ENCODE measurements at places on chromosomes 6 and 20. TPM values are rescaled to one million over a fixed set of nuclear protein-coding genes. Genes with fewer than 3 reads are reported as not detected.
A peak's percentile ranks its signal among the peaks of the same experiment; 100 is the strongest.

The PLCB1 gene
- 12.3 TPM for total RNA-seq

The ASXL1 gene
- 214 TPM for total RNA-seq

The POM121L2 gene
- total RNA-seq: not detected

The PRDM1 gene
- total RNA-seq: 174 TPM

The GSTA3 gene
- not detected for total RNA-seq

The RFX6 gene
- total RNA-seq: not detected

The ACTR5 gene
- total RNA-seq: 13.8 TPM

The CRIP3 gene
- 2.0 TPM for total RNA-seq

GRCh38 chr20:21521596-21522480 lies 8.0 kb upstream of the NKX2-2 start:
- no peaks in the 10 kb centered on the region for H3K36me3 ChIP-seq
- H3K27ac ChIP-seq: no peak overlapping the region
- no peak overlapping the region for H3K4me3 ChIP-seq
- H3K4me1 ChIP-seq: no peaks in the 10 kb centered on the region

GRCh38 chr6:109483735-109484057 lies 677 bp upstream of the ZBTB24 start:
- H3K27me3 ChIP-seq: no peaks in the 10 kb centered on the region
- peaks cover 25% of the 10 kb centered on the region for H3K36me3 ChIP-seq
- peak overlapping the region; percentile 51 for H3K27ac ChIP-seq
- no peak for DNase-seq

- H3K27ac ChIP-seq: no peak overlapping the region
- H3K36me3 ChIP-seq: peaks cover 4% of the 10 kb centered on the region
- no peak overlapping the region for H3K4me3 ChIP-seq
- no peak for DNase-seq
Observed at GRCh38 chr6:89323511-89323971, 8.4 kb upstream of the GABRR2 start.

GRCh38 chr20:6055161-6055783 lies 1.4 kb upstream of the LRRN4 start:
- no peak for DNase-seq
- H3K4me1 ChIP-seq: peaks cover 3% of the 10 kb centered on the region
- H3K36me3 ChIP-seq: no peaks in the 10 kb centered on the region
- peaks cover 25% of the 10 kb centered on the region for H3K27me3 ChIP-seq

DNA sequence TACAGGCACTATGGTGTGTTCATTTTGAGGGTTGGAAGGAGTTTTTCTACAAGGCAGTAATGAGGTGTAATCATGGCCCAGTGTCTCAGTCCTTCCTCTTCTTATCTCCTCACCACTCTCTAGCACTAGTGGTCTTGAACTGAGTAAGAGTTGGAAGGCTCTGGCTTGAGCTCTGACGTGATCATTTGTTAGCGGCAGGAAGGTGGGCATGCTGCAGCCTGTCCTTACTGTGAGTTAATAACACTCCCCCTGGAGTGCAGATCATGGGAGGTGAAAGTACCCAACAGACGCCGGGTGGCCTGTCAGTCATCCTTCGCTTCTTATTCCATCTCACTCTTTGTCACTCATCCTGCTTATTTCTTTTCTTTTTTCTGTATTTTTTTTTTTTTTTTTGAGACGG lies 356.9 kb downstream of the CDKAL1 start:
- H3K4me1 ChIP-seq: no peaks in the 10 kb centered on the region
- no peak overlapping the region for H3K27ac ChIP-seq
- H3K36me3 ChIP-seq: peaks cover 18% of the 10 kb centered on the region
- no peaks in the 10 kb centered on the region for H3K27me3 ChIP-seq
- no peak for DNase-seq

GRCh38 chr20:9741996-9742395 lies 96.9 kb downstream of the PAK5 start:
- H3K4me3 ChIP-seq: no peak overlapping the region
- no peaks in the 10 kb centered on the region for H3K36me3 ChIP-seq
- no peak for DNase-seq
- no peaks in the 10 kb centered on the region for H3K4me1 ChIP-seq

- no peak for DNase-seq
- no peak overlapping the region for H3K4me3 ChIP-seq
- no peaks in the 10 kb centered on the region for H3K27me3 ChIP-seq
- H3K36me3 ChIP-seq: no peaks in the 10 kb centered on the region
- H3K4me1 ChIP-seq: peaks cover 36% of the 10 kb centered on the region
Observed at GRCh38 chr6:157089258-157089657, 234.1 kb downstream of the TMEM242 start.

DNA sequence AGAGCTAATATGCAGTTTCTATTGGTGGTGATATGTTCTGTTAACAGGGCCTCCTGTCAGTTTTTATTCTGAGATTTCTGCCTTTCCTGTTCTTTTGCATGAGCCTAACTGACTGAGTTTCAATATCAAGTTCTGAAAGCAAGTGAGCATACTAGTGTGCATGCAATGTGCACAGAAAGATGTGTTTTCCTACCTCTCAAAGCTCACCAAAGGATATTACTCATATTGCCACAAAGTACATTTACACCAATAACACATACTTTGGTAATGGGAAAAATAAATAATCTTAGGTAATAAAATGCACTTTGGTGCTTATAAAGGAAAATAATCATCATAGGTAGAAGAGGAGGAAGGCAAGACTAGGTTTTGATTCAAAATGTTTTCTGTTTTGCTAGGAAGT lies 195.0 kb downstream of the KHDC1L start:
- no peaks in the 10 kb centered on the region for H3K27me3 ChIP-seq
- H3K4me1 ChIP-seq: peaks cover 5% of the 10 kb centered on the region
- no peak overlapping the region for H3K4me3 ChIP-seq
- DNase-seq: no peak
- no peak overlapping the region for H3K27ac ChIP-seq

DNA sequence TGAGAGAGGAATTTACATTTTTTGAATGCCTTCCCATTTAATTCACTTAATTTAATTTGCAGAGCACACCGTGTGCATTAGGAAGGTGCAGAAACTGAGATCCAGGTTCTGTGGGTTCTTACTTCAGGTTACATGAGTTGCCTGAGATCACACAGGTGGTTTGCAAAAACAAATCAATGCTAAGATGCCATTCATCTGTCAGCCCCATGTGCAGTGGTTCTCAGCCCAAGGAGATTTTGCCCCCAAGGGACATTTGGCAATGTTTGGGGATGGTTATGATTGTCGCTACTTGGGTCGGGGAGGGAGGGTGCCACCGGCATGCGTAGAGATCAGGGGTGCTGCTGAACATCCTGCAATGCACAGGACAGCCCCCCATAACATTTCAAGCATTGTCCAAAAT lies 34.6 kb downstream of the BANF2 start:
- H3K27me3 ChIP-seq: peaks cover 8% of the 10 kb centered on the region
- H3K27ac ChIP-seq: no peak overlapping the region
- H3K4me3 ChIP-seq: no peak overlapping the region
- peak; percentile 12 for DNase-seq
- H3K4me1 ChIP-seq: peaks cover 3% of the 10 kb centered on the region

DNA sequence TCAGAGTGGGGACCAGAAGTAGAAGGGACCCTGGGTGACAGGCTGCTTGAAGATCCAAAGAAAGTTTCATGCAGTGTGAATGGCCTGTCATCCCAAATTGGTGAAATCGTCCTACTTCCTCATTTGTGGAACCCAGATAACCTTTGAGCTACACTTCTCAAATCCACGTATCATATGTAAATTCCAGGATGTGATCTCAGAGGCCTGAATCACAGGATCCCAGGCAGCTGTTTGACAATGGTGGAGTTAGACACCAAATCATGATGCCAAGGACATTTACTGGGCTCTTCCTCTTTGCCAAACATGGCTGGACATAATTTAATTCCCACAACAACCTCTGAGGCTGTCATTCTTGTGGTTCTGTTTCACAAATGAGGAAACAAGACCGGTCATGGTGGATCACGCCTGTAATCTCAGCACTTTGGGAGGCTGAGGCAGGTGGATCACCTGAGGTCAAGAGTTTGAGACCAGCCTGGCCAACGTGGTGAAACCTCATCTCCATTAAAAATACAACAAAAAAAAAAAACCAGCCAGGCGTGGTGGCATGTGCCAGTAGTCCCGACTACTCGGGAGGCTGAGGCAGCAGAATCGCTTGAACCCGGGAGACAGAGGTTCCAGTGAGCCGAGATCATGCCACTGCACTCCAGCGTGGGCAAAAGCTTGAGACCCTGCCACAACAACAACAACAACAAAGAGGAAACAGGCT lies 39.9 kb upstream of the TTPAL start:
- H3K4me3 ChIP-seq: no peak overlapping the region
- DNase-seq: no peak
- H3K4me1 ChIP-seq: no peaks in the 10 kb centered on the region

GRCh38 chr6:156190270-156190669 lies 586.9 kb upstream of the ARID1B start:
- no peak overlapping the region for H3K4me3 ChIP-seq
- H3K4me1 ChIP-seq: no peaks in the 10 kb centered on the region
- H3K27me3 ChIP-seq: no peaks in the 10 kb centered on the region
- no peaks in the 10 kb centered on the region for H3K36me3 ChIP-seq

DNA sequence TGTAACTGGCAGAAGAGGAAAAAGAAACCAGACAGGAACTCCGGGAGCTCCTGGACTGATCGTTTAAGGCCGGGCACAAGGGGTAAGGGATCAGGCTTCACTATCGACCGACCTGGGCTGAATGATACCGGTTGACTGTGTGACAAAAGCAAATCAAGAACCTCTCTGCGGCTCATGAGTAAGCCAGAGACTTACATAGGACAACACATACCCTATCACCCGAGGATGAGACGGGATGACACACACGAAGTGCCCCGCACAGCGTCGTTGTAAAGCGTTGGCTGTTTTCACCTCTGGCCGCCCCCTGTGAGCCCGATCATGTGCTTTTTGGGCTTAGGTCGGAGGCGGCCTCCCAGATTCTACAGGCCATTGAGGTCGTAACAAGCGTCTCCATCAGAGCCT lies 695 bp upstream of the TGIF2 start:
- H3K36me3 ChIP-seq: no peaks in the 10 kb centered on the region
- H3K4me3 ChIP-seq: peak overlapping the region; percentile 72
- no peaks in the 10 kb centered on the region for H3K27me3 ChIP-seq

GRCh38 chr6:73669005-73669404 lies 15.2 kb upstream of the SLC17A5 start:
- H3K4me3 ChIP-seq: no peak overlapping the region
- no peak for DNase-seq
- peaks cover 25% of the 10 kb centered on the region for H3K27me3 ChIP-seq
- no peak overlapping the region for H3K27ac ChIP-seq
- H3K4me1 ChIP-seq: no peaks in the 10 kb centered on the region
- no peaks in the 10 kb centered on the region for H3K36me3 ChIP-seq

- H3K27ac ChIP-seq: peak overlapping the region; percentile 39
- no peak for DNase-seq
- peaks cover 11% of the 10 kb centered on the region for H3K4me1 ChIP-seq
- H3K36me3 ChIP-seq: peaks cover 29% of the 10 kb centered on the region
- H3K27me3 ChIP-seq: peaks cover 69% of the 10 kb centered on the region
Observed at GRCh38 chr6:10403385-10404106, 11.3 kb downstream of the TFAP2A start.

- no peaks in the 10 kb centered on the region for H3K36me3 ChIP-seq
- no peak overlapping the region for H3K27ac ChIP-seq
- H3K27me3 ChIP-seq: no peaks in the 10 kb centered on the region
- no peak for DNase-seq
- peaks cover 25% of the 10 kb centered on the region for H3K4me1 ChIP-seq
Observed at GRCh38 chr6:117495869-117496268, 13.4 kb downstream of the DCBLD1 start.

DNA sequence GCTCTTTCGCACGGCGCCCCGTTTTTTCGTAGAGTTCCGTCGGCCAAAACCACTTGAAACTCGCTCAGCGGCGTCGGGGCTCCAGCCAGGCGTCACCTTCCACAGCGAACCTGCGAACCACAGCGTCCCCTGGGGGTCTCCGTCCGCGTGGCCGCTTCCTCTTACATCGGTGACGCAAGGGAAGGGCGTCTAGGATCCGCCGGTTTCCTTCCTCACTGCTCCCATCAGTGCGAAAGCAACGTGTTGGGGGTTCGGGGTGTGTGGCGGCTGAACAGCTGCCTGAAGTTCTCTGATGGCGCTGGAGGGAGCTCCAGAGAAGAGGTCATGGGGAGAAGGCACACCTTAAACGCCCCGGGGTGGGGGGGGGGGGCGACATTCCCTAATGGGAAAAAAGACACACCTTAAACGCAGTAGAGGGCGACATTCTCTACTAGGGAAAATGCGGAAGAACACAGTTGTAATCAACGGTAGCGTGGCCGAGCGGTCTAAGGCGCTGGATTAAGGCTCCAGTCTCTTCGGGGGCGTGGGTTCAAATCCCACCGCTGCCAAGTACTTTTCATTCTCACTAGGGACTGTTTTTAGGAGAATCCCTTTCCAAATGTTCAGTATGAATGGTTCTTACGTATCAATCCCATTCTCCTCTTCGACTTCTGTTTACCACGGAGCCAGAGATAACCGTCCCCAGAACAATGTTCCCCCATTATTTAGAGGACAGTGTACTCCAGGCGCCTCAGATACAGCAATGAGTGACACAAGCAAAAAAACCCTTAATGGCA lies 16.4 kb downstream of the ZNF311 start:
- peak overlapping the region; percentile 71 for H3K27ac ChIP-seq
- peak; percentile 74 for DNase-seq
- peaks cover 41% of the 10 kb centered on the region for H3K27me3 ChIP-seq
- H3K4me1 ChIP-seq: peaks cover 26% of the 10 kb centered on the region
- peaks cover 4% of the 10 kb centered on the region for H3K36me3 ChIP-seq

DNA sequence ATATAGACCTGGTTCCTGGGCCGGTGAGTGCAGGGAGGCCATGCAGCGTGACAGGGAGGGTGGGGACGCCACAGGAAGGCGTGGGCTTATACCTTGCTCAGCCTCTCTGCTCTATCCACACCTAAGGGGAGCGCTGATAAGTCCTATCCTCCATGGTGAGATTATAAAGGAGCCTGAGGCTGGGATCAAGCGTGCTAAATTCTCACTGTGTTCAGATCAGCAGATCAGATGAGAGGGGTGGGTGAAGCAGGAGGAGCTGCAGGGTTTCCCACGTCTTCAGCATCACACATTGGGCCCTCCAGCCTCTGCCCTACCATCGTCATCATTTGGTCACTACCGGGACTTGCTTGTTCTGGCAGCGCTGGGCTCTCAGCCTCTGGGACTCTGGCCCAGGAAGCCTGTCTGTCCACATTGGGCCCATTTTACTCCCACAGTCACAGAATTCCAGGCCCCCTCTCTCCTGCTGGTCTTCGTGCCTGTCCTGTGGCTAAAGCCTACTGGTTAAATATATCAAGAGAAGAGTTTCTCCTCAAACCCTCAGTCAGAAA lies 29.1 kb upstream of the PDE10A start:
- no peak overlapping the region for H3K27ac ChIP-seq
- no peak for DNase-seq
- no peaks in the 10 kb centered on the region for H3K4me1 ChIP-seq
- no peaks in the 10 kb centered on the region for H3K36me3 ChIP-seq
- H3K27me3 ChIP-seq: peaks cover 8% of the 10 kb centered on the region
- H3K4me3 ChIP-seq: no peak overlapping the region

- peak overlapping the region; percentile 22 for H3K27ac ChIP-seq
- peaks cover 16% of the 10 kb centered on the region for H3K36me3 ChIP-seq
- no peak overlapping the region for H3K4me3 ChIP-seq
- H3K27me3 ChIP-seq: no peaks in the 10 kb centered on the region
Observed at GRCh38 chr20:32830437-32830836, 10.7 kb downstream of the MAPRE1 start.

GRCh38 chr6:1797801-1798200 lies 188.1 kb downstream of the FOXC1 start:
- no peaks in the 10 kb centered on the region for H3K4me1 ChIP-seq
- H3K36me3 ChIP-seq: no peaks in the 10 kb centered on the region
- peaks cover 3% of the 10 kb centered on the region for H3K27me3 ChIP-seq
- no peak overlapping the region for H3K4me3 ChIP-seq

- H3K36me3 ChIP-seq: peaks cover 13% of the 10 kb centered on the region
- DNase-seq: no peak
Observed at GRCh38 chr20:50303573-50304500, 113.2 kb downstream of the CEBPB start.

Measured in natural killer cell treated with Interleukin-12 subunit alpha and Interleukin-12 subunit beta and Interleukin-15 and Interleukin-18, amount 100 ng/mL, for 72 hours (primary cell).